ENCODE measurements at places on chromosomes 16 and 17.

GRCh38 chr17:75335315-75335714, 46.1 kb upstream of the SLC25A19 start:
- peak; percentile 76 for DNase-seq

GRCh38 chr16:70255574-70255973, 3.8 kb upstream of the EXOSC6 start:
- DNase-seq: no peak

DNA sequence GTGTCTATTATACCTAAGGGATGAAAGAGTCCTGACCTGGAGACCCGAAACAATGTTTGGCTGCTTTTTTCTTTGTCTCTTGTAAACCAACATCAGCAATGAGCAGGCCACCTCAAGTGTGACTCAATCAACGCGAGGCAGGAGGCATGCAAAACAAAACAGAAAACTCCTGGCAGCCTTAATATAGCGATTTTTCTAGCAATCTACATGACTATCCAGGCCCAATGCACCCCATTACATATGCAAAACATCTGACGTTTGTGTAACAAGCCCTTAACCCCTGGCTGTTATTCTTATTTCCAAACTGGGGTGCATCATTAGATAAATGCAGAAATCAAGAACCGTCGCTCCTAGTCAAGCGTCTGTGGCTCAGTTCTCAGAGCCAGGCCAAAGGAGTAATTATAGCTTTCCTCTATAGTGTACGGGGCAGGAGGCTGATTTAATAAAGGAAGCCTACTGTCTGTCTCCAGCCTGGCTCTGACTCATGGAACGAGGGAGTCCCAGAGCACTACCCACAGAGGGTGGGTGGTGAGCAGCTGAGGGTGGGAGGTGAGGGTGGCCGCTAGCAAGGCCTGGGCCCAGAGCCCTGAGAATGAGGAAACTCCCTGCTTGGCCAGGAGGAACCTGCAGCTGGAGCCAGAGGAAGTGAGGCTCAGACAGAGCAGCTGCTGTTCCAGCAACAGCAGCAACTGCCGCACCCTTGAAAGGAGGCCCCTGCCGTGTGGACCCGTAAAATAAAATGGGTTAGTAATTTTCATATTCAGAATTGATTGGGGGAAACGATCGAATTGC, 43.9 kb downstream of the CHD9 start:
- DNase-seq: peak; percentile 61

DNA sequence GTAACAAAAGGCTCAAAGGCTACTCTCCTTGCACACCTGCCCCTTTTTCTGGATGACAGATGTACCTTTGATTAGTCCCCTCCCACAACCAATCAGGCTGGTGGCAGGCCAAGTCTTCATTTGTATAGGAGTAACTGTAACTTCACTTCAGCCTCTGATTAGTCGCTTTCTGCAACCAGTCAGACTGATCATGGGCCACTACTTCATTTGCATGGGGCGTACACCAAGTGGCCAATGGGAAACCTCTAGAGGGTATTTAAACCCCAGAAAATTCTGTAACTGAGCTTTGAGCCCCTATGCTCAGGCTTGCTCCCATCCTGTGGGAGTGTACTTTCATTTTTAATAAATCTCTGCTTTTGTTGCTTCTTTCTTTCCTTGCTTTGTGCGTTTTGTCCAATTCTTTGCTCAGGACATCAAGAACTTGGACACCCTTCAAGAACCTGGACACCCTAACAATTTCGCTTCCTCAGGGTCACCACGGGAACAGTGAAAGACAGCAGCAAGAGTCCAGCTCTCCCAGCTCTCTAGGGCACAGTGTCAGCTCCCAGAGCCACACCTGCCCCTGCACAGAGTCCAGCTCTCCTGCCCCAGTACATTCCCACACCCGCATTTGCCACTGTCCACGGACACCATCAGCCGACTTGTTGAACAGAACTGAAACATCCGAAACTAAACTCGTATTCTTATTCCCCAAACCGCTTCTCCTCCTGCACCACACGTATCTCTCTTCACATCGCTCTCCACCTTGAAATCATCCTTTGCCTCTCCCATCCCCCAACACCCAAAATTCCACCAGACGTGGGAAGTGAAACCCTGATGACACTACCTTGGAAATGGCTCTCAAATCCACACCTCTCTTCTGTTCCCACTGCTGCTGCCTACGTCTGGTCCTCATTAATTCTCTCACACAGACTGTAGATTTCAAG, 53.4 kb downstream of the ABCC12 start:
- no peak for DNase-seq

DNA sequence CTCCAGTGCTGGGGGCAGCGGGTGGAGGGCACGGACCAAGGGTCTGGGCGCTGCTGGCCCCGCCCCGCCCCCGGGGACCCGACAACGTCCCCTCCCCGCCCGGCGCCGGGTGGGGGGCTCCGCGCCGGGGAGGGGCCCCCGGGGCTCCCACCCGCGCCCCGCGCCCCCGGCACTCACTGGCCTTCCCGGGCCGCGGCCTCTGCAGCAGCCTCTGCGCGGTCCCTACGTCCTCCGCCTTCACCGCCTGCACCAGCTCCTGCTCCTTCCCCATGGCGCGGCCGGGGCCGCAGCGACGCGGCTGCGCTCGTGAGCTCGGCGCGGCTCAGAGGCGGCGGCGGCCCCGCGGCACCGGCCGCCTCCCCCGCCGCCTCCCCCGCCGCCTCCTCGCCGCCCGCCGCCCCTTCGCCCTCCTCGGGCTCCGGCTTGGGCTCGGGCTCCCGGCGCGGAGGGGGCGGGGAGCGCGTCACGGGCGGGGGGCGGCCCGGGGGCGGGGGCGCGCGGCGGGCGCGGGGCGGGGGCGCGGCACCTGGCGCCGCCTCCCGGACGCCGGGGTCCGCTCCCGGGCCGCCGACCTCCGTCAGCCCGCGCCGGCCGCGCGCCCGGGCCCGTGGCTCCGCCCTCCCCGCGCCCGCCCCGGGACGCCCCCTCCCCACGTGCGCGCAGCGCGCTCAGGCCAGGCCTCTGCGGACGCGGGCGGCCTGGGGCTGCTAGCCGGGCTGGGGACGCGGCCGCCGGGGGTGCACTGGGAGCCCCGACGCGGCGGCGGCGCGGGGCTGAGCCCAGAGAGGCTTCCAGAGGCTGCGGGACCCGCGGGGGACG, at the start of gene CASKIN1:
CASKIN1 (minus strand) TSS at position 444 of the 819 bp plus-strand sequence; CDS start at position 271, 173 bp downstream.
- no peak for DNase-seq

- DNase-seq: no peak
Observed at GRCh38 chr17:50926523-50926922, 60.4 kb upstream of the TOB1 start.

DNA sequence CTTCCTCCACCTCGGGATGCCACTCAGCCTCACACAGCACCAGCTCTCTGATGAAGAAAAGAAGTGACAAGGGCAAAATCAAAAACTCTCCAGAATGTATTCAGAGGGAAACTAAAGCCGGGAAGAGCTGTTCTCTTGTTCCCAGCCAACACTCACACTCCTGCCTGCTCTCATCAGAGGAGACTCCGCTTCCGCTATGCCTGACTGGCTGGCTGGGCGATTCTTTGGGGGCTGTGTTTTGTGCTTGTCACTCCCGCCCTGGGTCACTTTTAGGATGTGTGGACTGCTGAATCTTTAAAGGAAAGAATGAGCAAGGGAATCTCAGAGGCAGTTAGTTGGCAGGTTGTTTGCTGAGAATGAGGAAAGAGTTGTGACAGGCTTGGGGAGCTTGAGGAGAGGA, 54.6 kb upstream of the TBX2 start:
- no peak for DNase-seq

- no peak for DNase-seq
Observed at GRCh38 chr17:33120103-33120502, 128.5 kb downstream of the SPACA3 start.

- no peak for DNase-seq
Observed at GRCh38 chr17:7063518-7064094, 16.4 kb downstream of the CLEC10A start.

- DNase-seq: peak; percentile 97
Observed at GRCh38 chr16:30355144-30355953, at the start of gene CD2BP2. Gene CD2BP2, minus strand, starts transcription at chr16:30355308. Its CDS starts 627 bp downstream, at chr16:30354681.

DNA sequence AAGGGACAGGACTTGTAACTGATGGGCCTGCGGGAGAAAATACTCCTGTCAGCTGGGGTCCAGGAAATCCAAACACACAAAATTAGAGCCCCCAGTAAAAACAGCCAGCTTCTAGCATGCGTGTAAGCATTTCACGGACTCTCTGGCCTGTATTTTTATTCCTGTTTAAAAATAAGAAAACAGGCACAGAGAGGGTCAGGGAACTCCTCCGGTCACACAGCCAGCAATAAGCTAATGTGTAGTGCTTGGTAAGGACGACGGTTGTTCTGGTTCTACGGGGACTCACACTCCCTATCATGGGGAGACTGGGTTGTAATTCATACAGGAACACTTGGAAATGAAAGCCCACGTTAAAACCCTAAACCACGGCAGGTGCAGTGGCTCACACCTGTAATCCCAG, 1.5 kb upstream of the TCF25 start:
- DNase-seq: no peak

DNA sequence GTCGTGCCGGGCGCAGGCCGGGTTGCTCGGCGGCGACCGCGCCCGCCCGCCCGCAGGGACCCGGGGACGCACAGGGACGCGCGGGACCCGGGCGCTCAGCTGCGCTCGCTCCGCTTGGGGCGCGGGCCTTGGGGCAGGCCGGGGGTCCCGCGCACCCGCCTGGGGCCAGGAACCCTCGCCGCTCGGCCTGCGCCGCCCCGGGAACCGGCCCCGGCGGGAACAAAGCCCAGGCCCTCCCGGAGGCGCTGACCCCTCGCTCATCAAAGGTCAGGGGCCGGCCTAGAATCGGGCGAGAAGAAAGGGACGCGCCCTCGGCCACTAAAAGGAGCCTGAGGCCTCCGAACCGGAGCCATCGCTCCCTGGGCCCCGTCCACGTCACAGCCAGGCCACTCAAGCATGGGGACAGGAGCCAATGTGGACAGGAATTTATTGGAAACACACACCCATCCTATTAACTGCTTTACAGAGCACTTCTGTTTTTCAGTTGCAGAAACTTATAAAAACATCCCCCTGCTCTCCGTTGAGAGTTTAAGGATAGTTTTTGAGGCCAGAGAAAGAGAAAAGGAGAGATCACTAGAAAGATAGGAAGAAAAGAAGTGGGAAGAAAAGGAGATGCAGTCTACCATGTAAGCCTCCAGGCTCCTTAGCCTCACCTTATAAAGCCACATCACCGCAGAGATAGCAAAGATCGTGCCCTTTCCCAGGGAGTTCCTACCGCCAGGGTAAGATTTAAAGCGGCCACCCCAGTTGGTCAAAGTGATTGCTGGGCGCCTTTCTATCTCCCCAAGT, 558 bp upstream of the ZFHX3 start:
- no peak for DNase-seq

DNA sequence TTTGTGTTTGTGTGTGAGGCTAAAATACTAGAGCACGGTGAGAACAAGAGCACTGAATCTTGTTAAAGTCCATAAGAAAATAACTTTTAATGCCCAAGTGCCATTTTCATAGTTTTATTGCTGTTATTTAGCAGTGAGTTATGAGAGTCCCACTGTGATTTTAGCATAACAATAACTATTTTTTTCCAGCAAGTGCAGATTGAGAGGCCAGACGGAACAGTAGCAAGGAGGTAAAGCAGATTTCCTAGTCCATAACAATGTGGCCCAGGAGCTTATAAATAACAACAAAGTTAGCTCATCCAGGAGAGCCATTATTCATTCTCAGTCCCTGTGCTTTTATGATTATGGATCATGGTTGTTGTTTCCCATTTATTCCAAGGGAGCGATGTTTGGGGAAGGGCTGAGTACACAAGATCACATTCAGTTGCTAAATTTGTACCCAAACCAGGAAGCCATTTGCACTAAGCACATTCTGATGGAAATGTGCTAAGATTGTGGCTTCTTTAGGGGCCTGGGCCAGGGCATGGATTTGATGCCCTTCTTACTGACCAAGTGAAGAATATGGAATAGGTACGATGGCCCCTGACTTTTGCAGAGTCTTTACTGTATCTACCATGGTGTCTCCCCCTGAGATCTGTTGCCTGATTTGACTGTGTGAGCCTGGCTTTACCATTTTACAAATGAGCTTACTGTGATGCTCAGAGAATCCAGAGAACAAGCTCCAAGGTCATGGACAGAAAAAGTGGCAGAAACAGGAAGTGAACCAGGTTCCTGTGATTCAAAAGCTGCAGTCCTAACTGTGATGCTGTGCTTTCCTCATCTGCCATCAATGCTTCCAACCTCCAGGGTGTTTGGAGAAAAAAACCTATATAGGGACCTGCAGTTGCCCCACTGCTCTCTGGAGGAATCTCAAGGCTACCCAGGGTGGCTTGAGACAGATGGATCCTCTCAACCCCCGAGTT, 204.7 kb upstream of the HSBP1 start:
- DNase-seq: no peak

- DNase-seq: no peak
Observed at GRCh38 chr16:77273815-77274214, 74.6 kb downstream of the SYCE1L start.

DNA sequence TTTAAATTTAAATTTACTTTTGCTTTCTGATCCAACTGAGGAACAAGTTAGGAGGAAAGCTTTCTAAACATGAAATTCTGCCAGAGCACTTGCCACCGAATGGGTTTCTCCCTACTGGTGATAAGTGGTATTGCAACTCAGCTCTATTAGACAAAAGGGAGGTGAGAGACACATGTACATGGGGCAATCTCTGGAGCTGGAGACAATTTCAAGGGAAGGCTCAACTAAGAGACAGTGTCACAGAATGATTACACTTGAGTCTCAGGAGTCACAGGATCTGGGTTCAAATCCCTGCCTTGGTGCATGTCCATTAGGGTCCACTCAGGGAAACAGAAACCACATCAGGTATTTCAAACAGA, 37.4 kb downstream of the SOCS1 start:
- peak; percentile 47 for DNase-seq

DNA sequence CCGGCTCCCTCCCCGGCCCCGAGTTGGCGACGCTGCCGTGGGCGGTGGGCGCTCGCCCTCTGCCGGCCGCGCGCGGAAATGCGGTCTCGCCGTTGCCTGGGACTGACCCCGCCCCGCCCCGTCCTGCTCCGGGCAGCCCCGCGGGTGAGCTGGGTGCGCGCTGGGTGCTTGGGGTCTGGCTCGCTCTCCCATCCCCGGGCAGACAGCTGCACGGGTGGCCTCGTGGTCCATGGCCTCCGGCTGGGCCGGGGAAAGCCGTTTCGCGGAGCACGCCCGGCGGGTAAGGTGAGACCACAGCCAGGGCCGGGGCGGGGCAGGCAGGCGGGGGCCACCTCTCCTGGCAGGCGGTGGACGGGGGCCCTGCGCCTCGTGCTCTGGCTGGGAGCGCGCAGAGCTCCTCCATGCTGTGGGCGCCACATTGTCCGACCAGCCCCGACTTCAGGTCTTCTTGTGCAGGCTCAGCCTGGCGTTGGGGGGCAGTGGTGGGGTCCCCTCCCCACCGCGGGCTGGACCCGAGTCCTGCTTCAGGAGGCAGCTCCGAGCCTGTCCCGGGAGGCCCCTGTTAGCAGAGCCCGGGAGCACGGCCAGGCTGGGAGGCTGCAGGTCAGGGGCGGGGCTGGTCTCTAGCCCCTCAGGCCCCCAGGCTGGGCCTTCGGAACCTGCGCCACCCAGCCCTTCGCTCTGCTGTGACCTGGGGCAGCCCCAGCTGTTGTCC, 7.0 kb upstream of the C1QTNF8 start:
- DNase-seq: peak; percentile 48

DNA sequence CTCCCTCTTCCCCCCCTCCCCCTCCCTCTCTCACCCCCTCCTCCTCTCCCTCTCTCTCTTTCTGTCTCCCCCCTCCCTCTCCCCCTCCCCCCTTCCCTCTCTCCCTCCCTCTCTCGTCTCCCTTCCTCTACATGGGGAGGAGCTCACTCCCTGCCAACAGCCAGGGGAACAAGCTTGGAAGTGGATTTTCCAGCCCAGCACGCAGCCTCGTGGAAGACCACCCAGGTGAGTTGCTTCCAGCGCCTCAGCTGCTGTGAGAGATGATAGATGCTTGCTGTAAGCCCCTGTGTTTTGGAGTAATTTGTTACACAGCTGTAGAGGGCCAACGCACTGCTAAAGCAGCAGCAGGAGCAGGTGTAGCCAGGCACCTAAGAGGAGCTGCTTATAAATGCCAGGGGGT, 20.8 kb downstream of the ACTG1 start:
- DNase-seq: no peak
